Stimulated activated CD4-positive, alpha-beta T cell treated with anti-CD3 and anti-CD28 coated beads, Interleukin-15, amount 100 ng/mL, for 24 hours (primary cell): ENCODE measurements at places on chromosomes 3 and 15.

- no peak for DNase-seq
These were observed 21.7 kb downstream of the GTF2E1 start for GRCh38 chr3:120764206-120764605.

DNA sequence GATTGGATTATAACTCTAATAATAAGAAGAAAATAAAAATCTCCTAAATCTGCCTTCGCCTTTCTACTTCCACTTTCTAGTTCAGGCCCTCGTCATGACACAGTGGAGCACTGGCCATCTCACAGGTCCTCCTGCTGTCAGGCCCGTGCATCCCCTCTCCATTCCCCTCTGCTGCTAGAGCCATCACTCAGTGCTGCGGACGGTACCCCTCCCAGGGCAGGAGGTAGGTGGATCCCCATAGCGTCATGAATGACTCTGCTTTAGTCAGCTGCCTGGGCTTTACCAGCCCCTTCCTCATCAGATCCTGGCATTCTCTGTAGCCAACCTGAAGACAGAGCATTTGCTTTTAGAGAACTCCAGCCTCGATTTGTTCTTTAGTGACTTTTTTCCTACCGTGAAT is 12.0 kb upstream of the PPP1R2 start:
- DNase-seq = peak; percentile 48

DNA sequence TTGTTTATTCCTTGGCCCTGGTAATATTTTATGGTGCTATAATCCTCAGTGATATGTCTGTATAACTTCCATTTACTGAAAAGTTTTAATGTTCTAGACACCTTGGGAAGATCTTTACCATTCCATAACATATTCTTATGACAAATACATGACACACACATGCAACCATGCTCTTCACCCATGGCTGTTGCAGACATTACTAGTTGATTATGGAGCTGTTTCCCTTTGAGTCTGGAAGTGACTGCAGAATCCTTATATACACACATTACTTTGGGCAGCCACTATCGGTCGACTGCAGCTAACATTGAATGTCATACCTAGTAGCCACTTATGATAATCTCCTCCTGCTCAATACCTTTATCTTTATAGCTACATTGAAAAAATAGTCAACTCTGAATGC is 243.1 kb upstream of the ADAMTS9 start:
- no peak for DNase-seq

DNA sequence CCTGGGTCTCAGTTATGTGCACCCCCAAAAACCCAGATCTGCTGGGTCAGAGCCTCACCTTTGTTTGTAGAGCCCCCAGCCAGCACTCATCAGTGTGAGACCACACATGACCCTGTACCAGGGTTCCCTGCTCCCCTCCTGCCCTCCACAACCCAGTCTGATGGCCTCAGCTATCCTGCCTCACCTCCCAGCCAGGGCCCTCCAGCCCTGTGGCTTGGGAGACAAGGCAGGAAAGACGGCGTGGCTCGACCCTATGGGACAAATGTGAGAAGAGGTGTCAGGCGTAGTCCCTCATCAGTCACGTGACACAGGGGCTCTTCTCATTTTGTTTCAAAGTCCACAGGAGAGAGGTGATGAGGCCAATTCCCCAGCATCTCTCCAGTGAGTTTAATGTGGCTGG is 28.3 kb upstream of the PRR23E start:
- DNase-seq = no peak

DNA sequence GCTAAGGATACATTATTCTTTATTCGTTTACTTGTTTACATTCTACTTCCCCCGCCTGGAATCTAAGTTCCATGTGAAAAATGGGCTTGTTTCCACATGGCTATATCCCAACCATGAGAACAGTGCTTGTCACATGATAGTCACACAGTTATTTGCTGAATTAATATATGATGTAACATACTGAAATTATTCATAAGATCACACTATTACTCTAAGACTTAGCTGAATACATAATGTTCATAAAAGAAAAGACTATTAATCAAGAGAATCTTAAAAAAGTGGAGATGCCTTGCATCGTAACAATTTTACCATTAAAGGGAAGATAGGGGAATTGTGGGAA is 6.5 kb downstream of the PBRM1 start:
- no peak for DNase-seq

DNA sequence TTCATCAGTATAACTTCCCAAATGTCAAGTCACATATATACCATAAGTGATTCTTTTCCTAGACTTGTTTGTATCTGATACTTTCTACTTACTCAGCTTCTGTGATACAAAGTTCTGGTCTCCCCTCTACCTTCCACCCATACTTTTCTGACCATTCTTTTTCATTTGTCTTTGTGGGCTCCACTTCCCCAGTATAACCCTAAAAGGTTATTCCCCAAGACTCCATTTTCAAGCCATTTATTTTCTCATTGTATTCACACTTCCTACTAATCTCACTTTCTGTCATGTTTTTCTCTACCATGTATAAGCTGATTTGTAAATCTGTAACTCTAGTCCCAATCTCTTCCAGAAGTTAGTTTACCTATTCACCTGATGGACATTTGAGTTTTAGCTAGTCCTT is 34.0 kb downstream of the IQCB1 start:
- no peak for DNase-seq

GRCh38 chr15:62521396-62521795 is 356.3 kb upstream of the C2CD4B start:
- no peak for DNase-seq

DNA sequence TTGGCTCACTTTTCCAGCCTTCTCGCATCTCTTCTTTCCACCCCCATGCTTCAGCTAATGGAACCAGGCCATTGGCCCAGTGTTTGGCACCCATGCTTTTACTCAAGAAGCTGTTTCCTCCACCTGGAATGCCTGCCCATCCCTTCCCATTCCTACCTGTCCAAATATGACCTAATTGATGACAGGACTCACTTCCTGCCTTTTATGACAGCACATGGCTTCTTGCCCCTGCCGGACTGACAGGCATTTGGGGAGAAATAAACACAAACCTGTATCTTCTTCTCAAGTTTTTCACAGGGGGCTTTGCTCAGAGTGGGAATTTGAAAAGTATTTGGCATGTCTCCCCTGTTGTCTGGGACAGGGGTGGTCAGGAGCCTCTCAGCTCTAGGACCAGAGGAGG is 120.1 kb downstream of the ABHD5 start:
- no peak for DNase-seq

- DNase-seq = peak; percentile 41
These were observed 24.9 kb upstream of the RASGRP1 start for GRCh38 chr15:38589502-38589901.

- DNase-seq = no peak
These were observed 11.8 kb upstream of the TMEM87A start for GRCh38 chr15:42285034-42285433.

DNA sequence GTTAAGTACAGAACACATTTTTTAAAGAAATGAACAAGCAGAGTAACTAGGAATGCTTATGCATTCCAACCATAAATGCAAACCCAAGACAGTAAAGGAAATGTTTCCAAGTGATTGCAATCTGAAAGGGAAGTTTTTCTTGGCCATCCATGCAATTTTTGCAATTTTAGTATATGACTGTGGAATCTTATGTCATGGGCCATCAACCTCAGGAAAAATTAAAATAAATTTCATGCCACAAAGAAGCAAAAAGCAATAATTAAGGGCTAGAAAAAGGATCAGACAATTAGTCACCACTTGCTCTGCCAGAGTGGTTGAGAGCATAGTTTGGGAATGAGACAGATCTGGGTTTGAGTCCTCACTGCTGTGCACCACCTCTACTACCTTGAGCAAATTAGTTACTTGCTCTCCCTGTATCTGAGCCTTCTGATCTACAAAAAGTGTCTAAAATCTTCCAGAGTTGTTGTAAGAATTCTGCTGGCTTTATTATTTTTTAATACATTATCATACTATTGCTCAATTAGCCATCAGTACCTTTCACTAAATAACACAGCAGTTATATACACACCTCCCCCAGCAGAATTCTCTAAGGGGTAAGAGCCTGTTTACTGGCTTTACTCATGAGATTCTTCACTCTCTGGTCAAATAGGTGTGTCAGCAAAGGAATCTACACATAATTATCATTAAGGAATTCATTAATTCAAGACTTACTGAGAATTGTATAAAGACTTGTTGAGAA is 49.7 kb upstream of the FBN1 start:
- DNase-seq = no peak

DNA sequence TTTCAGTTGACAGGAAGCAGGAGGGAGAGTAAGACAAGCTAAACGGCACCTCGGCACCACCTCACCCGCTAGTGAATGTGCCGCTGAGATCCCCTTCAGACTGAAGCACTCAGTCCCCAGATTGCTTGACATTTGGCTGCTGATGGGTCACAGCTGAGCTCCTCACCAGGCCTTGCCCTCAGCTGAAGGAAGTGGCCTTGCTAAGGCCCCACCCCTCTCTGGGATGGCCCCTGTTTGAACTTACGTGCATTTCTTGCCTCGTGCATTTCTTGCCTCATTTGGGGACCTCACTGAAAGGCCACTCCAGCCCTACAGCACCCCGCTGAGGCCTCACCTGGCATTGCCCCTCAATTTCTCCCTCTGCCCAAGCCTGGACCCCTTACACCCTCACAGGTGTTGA is 39.8 kb downstream of the EOGT start:
- DNase-seq = no peak

DNA sequence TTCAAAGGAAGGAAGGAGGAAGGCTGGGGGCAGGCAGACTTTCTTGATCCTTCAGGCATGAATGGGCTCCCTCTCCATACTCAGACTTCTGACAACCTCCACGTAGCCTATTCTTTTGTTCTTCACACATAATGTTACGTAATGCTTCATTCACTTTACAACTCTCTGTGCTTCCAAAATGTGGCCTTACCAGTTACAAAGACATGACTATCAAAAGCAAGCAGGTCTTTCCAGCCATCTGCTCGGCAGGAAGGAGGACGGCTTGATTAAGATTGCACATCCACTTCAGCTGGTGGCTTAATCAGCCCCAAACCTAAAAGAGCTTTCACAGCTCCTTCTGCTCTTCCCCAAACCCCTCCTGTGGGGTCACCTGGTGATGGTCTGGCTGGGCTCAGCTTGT is 263.2 kb downstream of the XXYLT1 start:
- no peak for DNase-seq

GRCh38 chr3:177378168-177378567 is 180.9 kb upstream of the TBL1XR1 start:
- no peak for DNase-seq

DNA sequence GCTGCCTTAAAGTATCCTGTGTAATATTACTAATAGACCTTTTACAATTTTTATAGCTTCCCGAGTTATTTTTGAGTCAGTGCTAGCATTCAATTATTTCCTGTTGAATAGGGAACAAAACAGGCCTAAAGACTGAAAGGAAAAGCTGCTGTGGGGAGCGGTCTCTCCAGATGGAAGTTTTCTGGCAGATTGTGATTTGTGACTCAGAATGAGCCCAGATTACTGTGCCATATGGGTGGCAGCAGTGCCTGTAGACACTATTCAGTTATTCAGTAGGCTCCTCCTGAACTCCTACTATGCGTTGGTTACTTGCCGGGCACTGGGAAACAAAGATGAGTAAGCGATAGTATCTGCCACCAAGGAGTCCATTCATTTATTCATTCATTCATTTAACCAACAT is 211.8 kb downstream of the CHST2 start:
- DNase-seq = no peak

GRCh38 chr3:14150491-14151230 is 25.8 kb downstream of the TMEM43 start:
- no peak for DNase-seq

- no peak for DNase-seq
These were observed 433.7 kb downstream of the SHQ1 start for GRCh38 chr3:72414481-72415016.

DNA sequence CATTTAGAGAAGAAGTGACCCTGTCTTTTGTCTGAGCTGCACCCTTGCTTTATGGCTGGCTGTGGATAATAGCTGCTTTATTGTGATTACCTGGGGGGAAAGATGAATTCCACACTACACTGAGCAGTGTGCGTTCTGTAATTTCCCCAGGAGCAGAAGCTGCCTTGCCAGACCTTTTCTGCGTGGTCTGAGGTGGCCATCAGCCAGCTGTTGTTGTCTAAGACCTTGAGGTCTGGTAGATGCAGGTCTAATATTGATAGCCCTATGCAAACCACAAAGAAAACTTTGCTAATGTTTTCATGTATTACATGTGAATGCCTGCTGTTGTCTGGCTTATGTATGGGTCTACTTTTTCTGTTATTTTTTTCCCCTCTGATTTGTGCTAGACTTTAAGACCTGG is 144.6 kb downstream of the THSD4 start:
- no peak for DNase-seq

DNA sequence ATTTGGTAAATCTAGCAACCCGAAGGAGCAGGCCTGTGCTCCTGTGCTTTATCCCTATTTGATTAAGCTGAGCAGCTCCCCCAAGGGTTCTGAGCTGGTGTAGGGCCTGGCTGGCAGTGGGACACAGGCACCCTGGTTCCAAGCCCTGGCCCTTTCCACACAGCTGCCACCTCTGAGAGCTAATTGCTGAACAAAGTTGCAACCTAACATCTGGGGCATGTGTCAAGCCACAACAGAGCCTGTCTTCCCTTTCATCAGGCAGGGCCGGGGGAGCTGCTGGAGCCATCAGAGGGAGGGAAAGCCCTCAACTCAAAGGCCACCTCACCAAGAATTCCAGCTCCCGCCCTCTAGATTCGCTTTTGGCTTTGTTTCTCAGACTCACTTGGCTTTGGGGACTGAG is 17.1 kb upstream of the MRPS22 start:
- no peak for DNase-seq

GRCh38 chr3:159629329-159630084 is 359.1 kb upstream of the IL12A start:
- DNase-seq = no peak

DNA sequence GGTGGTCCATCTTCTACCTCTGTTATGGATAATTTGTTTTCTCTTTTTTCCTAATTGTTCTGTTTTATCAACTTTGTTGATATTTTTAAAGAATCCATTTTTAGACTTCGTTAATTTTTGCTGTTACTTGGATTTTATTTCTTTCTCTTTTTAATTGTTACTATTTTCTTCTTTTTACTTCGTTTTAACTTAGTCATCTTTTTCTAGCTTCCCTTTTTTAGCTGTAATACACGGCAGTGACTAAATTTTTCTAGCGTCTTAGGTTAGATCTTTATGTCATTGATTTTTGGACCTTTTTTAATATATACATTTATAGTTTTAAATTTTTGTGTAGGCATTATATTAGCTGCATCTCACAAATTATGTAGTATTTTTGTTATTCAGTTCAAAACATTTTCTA is 33.1 kb downstream of the ARIH2 start:
- DNase-seq = no peak

DNA sequence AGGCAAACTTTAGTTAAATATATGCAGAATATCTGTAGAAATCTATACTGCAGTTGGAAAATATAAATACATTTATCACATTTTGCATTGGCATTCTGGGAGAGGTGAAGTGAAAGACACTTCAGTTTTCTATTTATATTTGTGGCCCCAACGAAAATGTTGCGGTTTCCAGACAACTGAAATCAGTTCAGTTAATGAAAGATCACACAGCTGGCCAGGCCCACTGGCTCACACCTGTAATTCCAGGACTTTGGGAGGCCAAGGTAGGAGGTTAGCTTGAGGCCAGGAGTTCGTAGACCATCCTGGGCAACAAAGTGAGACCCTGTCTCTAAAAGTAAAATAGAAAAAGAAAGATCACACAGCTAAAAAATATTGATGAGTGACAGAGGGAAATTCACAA is 11.9 kb upstream of the CLASP2 start:
- no peak for DNase-seq
